HFFc6 (cell line): ENCODE measurements at places on chromosomes 16 and 17. TPM values are rescaled to one million over a fixed set of nuclear protein-coding genes. Genes with fewer than 3 reads are reported as not detected.

MYL11 gene
- total RNA-seq, result 0.94 to 1.2 TPM in 2 of 3 replicates, not detected in the other

SPEM2 gene
- not detected in 3 replicates for total RNA-seq

KRTAP1-1 gene
- 0.77 to 1.1 TPM (median 1.1 TPM) in 3 replicates for total RNA-seq

OR2C1 gene
- total RNA-seq, result not detected in 3 replicates

MYH13 gene
- total RNA-seq, result not detected in 3 replicates

MPP3 gene
- 5.3 and 5.8 TPM in 2 replicates for total RNA-seq

RAB11FIP4 gene
- total RNA-seq, result 0.03 to 0.06 TPM (median 0.05 TPM) in 3 replicates

KRT222 gene
- not detected in 3 replicates for total RNA-seq

NACA2 gene
- not detected in 3 replicates for total RNA-seq

KCNH4 gene
- total RNA-seq, result not detected in 3 replicates

SPATA33 gene
- total RNA-seq, result 6.9 to 10.1 TPM (median 8.9 TPM) in 3 replicates

PGAP3 gene
- 15.5 and 17.4 TPM in 2 replicates for total RNA-seq

PDE6G gene
- total RNA-seq, result 0.58 to 1.1 TPM in 2 of 3 replicates, not detected in the other

KCNJ12 gene
- not detected in 3 replicates for total RNA-seq

FAM171A2 gene
- 1.6 to 2.1 TPM (median 1.9 TPM) in 3 replicates for total RNA-seq

RAB26 gene
- 0.39 to 0.75 TPM in 2 of 3 replicates, not detected in the other for total RNA-seq

FADS6 gene
- not detected in 3 replicates for total RNA-seq

PRSS53 gene
- total RNA-seq, result 1.1 to 1.6 TPM (median 1.1 TPM) in 3 replicates

GRAP gene
- 0.12 TPM in 1 of 3 replicates, not detected in the others for total RNA-seq

GCGR gene
- not detected in 3 replicates for total RNA-seq

CCDC154 gene
- total RNA-seq, result 0.10 to 0.39 TPM in 2 of 3 replicates, not detected in the other

CCL3 gene
- total RNA-seq, result not detected in 3 replicates

CCR7 gene
- not detected in 3 replicates for total RNA-seq

CDH15 gene
- total RNA-seq, result 0.11 TPM in 1 of 3 replicates, not detected in the others

CD300LF gene
- not detected in 3 replicates for total RNA-seq

KCTD2 gene
- 20.6 to 21.8 TPM (median 21.5 TPM) in 3 replicates for total RNA-seq

GP1BA gene
- not detected in 2 replicates for total RNA-seq

C1QL1 gene
- 0.16 to 0.25 TPM (median 0.24 TPM) in 3 replicates for total RNA-seq

DCTPP1 gene
- 22.1 and 29.4 TPM in 2 replicates for total RNA-seq

PLK1 gene
- 40.5 to 95.6 TPM (median 79.3 TPM) in 3 replicates for total RNA-seq

OTOP3 gene
- total RNA-seq, result not detected in 3 replicates

KRT32 gene
- total RNA-seq, result not detected in 3 replicates

GH2 gene
- not detected in 3 replicates for total RNA-seq

SLC5A11 gene
- total RNA-seq, result not detected in 3 replicates

VAT1L gene
- total RNA-seq, result not detected in 3 replicates

MRPL58 gene
- 41.9 to 48.7 TPM (median 42.2 TPM) in 3 replicates for total RNA-seq

COX4I1 gene
- total RNA-seq, result 487 to 518 TPM (median 517 TPM) in 3 replicates

NXPH3 gene
- 0.75 to 1.6 TPM (median 0.82 TPM) in 3 replicates for total RNA-seq

CDRT15 gene
- total RNA-seq, result not detected in 3 replicates

KRT20 gene
- total RNA-seq, result not detected in 3 replicates

NHLRC4 gene
- total RNA-seq, result 0.09 to 0.27 TPM in 2 of 3 replicates, not detected in the other
